AG20443 (cell line): ENCODE measurements at places on chromosomes 2 and 18.

GRCh38 chr18:43049021-43049420 lies 66.5 kb downstream of the RIT2 start:
- DNase-seq: peak; percentile 13

DNA sequence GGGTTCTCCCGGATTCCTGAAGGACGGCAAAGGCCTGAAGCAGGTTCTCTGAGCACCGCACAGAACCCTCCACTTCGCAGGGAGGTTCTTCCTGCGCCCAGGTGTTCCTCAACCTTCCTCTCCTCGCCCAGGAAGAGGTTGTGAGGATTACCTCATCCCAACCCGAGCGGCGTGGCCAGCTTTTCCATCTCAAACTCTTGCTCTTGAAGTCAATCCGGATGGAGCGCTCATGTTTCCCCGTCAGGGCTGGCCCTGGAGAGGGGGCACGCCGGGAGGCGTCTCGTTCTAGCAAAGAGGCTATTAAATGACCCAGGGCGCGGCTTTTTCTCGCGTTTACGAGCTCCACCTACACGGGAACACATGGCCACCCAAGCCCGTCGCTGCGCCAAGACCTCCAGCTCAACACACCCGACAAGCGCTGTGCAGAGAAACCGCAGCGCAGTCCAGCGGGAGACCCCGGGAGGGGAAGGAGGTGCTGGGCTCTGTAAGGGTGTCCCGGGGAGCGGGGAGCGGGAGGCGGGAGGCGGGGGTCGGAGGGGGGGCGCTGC lies 540 bp upstream of the RAB10 start:
- DNase-seq: no peak

DNA sequence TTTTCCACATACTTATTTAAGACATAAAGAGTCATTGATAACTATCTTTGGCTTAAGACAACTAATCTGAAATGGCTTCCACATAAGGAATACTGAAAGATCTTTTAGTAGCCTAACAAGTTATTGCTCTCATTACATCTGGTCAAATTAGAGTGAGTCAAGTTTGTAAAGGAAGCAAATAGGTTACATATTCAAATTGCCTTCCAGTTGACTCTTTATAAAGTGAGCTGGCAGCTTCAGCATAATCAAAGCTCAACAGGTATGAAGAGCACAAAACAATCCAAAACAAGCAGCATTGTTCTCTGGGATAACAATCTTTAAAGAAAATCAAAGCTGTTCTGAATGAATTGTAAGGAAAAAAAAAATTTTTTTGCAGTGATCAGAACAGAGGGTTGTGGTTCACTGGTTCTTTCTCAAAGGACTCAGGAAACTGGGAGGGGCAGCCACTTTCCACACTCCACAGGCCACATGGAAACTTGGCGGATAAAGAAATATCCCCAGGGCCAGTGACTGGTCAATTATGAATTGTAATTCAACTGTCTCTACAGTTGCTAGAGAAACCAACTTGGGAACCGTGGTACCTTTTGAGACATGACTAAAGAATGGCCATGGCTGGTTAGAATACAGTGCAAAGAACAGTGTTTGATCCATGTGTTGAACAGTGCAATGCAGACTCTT lies 369.3 kb upstream of the KCNH7 start:
- peak; percentile 11 for DNase-seq

GRCh38 chr2:236627841-236628240 lies 58.2 kb downstream of the ACKR3 start:
- no peak for DNase-seq

DNA sequence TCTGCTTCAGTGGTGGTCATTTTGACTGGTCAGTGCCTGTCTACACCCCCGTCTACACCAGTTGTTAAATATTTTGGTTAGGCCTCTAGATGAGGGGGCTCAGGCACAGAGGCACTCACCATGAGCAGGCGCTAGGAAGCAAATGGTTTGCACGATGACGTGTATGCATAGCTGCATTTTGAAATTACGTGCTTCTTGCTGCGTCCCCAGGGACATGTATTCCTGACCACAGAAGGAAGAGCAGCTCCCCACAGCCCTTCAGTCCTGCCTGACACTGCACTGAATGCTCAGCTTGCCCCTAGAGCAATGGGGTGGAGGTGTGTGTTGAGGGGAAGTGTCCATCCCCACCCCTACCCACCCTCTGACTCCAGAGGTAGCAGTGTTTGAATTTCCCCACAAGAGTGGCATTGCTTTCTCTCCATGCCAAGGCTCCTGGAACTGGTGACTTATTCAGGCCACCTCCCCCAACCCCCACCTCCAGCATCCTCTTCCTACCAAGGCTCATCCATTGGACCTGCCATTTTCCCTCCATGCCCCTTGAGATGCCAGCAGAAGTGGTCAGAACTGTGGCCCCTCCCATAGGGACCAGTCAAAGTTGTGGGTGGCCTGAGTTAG lies 11.4 kb upstream of the ZAP70 start:
- no peak for DNase-seq

- no peak for DNase-seq
These were observed 718 bp upstream of the TNP1 start for GRCh38 chr2:216860426-216861137.

- DNase-seq: no peak
These were observed 287.4 kb downstream of the PID1 start for GRCh38 chr2:228983700-228984099.

GRCh38 chr2:37189452-37190153 lies 1.1 kb upstream of the SULT6B1 start:
- DNase-seq: peak; percentile 86

DNA sequence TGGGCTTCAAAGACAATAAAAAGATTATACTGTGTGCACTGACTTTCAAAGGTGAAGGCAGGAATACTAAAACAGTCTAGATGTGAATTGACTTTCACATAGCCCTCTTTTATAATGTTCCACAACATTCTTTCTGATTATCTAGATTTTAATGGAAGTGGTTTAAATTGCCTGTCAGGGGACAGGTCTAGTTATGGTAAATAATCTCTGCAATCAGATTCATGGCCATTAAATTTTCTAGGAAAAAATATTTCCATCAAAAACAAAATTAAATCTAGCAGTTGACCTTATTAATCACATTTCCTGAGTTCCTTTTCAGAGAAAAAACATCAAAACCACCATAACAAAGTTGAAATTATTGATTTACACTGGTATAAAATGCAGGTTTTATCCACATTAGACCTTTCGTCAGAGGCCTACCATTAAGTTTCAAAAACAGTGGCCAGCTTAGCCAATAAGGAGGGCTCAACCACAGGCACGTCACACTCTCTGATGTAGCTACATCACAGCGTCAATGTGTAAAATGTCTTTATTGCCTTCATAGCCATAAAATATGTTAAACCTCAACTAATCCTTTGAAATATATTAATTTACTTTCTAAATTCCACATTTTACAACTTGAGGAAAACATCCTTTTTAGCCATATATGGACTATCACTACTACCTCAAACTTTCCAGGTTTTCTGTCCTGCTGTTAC lies 79.4 kb downstream of the NOL10 start:
- DNase-seq: no peak

DNA sequence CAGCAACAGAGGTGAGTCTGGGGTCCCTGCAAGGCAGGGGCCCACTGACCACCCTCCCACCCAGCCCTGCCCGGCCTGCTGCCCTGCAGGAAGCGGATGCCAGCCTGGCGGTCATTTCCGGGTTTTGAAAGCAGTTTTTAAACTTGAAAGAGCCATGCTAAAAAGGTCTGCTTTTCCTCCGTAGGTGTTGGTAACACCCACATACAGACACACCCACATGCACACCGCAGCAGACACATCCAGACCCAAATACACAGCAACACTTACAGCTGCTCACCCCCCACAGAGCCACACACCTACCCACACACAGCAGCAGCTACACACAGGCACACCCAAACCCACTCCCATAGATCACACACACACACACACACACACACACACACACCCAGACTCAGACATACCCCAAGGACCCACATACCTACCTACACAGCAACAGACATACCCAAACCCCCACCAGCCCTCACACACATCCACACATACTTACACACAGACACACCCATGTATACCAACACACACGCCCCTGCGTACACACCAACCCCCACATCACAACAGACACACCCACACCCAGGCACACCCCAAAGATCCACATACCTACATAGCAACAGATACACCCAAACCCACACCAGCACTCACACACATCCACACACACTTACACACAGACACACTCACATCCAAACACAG lies 7.6 kb downstream of the ZFP36L2 start:
- DNase-seq: no peak

GRCh38 chr18:7987284-7987976 lies 420.3 kb downstream of the PTPRM start:
- peak; percentile 59 for DNase-seq

GRCh38 chr2:216107760-216108159 lies 1.4 kb upstream of the XRCC5 start:
- DNase-seq: peak; percentile 18

DNA sequence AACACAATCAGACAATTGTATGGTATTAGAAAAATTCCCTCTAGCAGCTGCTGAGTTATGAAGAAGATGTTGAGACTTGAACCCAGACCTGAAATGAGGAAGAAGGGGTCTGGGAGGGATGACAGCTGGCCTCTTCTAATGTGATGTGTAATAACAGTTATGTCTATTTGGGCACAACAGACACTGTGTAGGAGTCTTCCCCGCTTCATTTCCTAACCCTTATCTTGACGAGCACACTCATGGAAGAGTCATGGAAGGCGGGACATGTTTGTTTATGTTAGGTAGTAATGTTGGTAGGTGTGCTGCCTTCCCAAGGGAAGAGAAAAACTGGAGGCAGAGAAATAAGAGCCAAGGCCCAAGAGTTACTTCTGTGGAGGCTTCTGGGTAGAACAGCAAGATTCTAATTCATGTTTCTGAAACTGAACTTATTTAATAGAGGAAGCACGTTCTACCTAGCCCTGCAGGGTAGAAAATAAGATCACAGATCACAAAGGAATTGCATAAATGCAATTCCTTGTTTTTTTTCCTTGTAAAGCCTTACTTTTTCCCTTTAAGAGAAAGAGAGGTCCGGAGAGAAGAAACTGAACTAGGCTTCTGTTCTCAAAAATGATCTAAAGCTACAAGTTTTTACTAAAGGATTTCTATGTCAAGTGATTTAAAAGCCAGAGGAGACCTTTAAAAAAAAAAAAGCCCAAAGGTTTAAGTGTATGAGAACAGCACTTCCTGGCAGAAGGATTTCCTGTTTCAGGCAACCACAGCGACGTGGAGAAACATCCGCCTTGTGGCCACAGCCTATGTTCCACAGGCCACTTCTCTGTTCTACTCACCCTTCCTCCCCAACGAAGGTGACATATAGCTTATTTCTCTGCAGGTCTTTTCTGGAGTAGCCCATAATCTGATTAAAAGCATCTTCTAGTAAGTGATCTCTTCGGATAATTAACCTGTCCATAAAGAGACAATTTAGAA lies 68.5 kb upstream of the STK17B start:
- DNase-seq: no peak

DNA sequence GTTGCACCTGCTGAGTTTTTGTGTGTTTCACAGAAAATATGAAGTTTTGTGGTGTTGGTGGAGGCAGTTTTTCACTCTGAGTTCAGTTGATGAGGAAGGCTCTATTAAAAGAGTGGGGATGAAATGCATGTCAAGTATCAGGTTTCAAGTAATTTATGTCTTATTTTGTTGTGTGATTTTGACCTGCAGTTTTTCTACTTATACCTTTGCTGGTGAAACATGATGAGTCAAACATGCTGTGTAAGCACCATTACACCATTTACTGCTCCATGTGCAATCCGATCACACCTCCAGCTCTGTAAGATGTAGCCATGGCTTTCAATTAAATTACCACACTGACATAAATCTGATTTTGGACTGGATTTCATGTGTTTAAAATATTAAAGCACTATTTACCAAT lies 174.5 kb upstream of the ZEB2 start:
- DNase-seq: no peak

GRCh38 chr18:44840058-44840790 lies 159.5 kb downstream of the SETBP1 start:
- no peak for DNase-seq

- no peak for DNase-seq
These were observed 215.7 kb downstream of the ANAPC1 start for GRCh38 chr2:111668274-111668616.

GRCh38 chr18:30469091-30469490 lies 573.5 kb downstream of the DSC3 start:
- DNase-seq: no peak

GRCh38 chr2:15223887-15224286 lies 337.2 kb downstream of the NBAS start:
- DNase-seq: peak; percentile 76

- no peak for DNase-seq
These were observed 22.8 kb downstream of the FHL2 start for GRCh38 chr2:105376010-105376409.

DNA sequence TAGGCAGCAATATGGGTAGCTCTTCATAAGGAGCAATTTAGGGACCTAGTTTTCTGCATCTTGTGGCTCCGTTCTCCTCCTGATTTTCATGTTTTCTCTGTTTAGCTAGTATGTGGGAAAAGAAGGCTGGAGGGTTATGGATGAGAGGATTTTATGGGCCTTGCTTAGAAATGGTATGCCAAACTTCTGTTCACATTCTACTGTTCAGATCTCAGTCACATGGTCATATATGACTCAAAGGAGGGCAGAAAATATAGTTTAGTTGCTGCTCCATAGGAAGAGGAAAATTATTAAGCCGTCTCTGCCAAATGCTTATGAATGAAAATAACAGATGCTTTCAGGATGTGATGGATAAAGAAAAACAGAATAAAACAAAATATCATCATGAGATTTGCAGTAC lies 361.8 kb upstream of the CWC22 start:
- no peak for DNase-seq

DNA sequence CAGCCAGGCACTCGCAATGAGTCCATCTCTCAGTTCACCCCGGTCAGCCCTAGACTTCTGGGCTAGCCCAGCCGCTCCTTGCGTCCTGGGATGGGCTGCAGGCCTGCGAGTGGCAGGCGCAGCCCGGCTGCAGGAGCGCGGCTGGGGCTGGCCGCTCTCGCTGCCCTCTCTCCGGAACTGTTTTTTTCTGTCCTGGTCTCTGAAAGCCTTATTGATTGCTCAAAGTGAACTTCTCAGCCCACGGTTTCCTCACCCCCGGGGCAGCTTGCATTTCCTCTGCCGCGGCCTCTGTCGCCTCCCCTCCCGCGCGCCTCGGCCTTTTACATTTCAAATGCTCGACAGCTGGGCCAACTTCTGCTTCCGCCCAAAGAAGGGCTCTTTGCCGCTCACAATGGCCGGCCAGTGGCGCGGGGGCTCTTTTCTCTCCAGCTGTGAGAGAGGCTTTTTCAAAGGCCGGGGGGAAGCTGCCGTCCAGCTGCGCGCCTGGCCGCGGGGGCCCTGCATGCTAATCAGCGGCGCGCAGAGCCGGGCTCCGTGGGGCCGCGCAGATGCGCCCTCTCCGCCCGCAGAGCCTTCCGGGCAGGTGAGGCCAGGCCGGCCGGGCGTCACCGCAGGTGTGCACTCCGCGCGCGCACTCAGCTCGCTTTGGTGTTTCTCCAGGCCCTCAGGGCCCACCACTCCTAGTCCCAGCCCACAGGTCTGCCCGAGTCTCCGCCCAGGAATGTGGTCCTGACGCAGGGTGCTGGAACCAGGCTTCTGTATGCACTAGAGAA lies 513.8 kb downstream of the RNF144A start:
- no peak for DNase-seq

GRCh38 chr2:174761837-174762236 lies 2.4 kb downstream of the CHRNA1 start:
- DNase-seq: no peak
